A172 (cell line): ENCODE measurements at places on chromosomes 2 and 18.
A peak's percentile ranks its signal among the peaks of the same experiment; 100 is the strongest.

GRCh38 chr2:1256632-1257324, 156.5 kb upstream of the TPO start:
- no peak for DNase-seq

- DNase-seq: no peak
Observed at GRCh38 chr2:18380321-18380720, 180.1 kb downstream of the RDH14 start.

- no peak for DNase-seq
Observed at GRCh38 chr2:15940661-15941480, 521 bp downstream of the MYCN start.

DNA sequence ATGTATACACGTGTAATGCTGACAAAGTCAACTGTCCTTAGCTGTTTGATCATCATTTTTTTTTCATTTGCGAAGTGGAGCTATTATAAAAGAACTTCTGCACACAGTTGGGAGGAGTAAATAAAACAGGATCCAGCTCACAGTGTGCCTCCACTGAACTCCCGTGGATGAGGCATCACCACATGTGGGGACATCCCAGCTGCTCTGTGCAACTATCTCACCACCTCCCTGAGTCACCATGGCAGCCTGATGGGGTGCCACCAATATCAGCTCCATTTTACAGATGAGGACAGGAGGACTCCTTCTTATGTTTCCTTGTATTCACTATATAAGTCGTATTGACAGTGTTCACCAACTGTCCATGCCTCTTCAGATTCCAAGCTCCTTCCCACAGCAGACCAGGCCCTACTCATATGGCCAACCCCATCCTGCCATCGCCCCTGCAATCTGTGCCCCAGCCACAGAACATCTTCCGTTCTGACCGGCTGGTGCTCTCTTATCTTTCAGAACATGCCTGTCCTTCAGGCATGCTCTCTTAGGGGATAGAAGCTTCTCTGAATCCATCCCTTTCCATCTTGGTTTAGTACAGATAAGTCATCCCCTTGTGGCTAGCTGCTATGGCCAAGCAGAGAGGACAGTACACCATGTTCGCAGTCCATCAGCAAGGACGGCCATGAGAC, 288.1 kb downstream of the RNF144A start:
- DNase-seq: no peak

- no peak for DNase-seq
Observed at GRCh38 chr18:63273222-63273927, 46.2 kb downstream of the BCL2 start.

- no peak for DNase-seq
Observed at GRCh38 chr2:120450196-120450820, 104.4 kb downstream of the INHBB start.

DNA sequence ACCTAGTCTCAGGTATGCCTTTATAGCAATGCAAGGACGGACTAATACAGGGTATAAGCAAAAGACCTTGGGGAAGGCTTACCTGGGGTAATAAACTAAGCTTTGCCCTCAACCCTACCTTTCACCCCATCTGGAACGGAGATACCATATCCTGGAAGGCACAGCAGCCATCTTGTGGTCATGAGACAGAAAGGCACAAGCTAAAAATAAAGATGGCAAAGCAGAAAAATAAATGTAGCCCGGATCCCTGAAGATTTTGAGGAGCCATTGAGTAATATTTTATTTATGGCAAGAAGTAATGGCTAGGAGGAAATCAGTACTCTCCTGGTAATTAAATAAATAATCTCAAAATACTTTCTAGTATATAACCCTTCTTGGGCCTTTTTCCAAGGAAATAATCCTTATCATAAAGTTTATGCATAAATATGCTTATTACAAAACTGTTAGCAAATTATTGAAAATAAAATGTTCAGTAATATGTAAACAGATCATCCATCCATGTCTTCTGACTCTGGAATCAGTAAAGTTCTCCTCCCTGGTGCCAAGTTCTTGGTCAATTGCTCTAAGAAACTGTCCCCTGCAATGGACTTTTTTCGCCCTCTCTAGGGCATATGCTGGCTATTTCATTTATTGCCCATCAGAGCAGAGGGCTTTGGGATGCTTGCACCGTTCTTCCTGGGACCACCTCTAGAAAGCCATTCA, 198.7 kb downstream of the SPP2 start:
- DNase-seq: peak; percentile 35

DNA sequence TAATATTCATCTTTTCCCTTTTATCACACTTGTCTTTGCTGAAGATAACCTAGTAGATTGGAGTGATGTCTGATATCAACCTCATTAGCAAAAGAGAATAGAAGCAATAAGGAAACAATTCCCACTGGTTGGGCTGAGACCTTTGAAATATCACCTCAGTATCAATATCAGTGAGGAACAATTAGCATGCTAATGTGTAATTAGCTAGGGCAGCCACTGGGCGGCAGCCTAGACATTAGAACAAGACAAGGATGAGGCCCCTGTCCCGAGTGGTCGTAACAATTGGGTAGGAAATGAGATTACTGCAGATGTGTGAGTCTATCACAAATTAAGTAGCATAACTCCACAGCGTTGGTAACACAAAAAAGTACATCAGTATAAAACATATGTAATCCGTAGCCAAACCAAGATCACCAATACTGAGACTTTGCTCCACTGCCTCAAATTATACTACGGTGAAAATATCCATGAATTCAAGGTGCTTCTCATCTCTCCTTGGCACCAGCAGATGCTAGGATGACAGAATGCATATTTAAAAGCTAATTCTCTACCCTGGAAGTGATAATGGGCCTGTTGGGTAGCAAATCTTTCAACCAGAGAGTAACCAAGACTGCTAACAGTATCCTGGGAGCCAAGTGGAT, 99.1 kb downstream of the ALPK2 start:
- DNase-seq: peak; percentile 44

DNA sequence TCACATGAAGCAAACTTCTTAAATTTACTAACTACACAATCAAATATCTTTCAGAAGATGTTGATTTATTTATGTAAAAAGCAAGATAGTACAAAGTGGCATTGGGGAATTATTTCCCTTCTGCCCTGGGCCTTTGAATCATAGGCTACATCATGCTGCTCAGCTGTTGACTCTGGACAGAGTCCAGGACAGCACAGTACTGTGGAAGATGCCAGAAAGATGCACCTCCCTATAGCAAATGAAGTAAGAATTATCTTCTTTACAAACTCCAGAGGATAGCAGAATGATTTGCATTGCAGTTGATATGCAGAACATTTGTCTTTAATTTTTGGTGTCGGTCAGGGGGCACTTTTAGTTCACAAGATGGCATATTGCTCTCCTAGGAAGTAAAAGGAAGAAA, 1354.5 kb upstream of the ZEB2 start:
- peak; percentile 55 for DNase-seq

GRCh38 chr18:48693625-48694262, 154.9 kb downstream of the CTIF start:
- peak; percentile 11 for DNase-seq

- no peak for DNase-seq
Observed at GRCh38 chr2:128791120-128791984, 472.7 kb upstream of the HS6ST1 start.

GRCh38 chr2:121076498-121076820, 208.5 kb downstream of the TFCP2L1 start:
- no peak for DNase-seq

DNA sequence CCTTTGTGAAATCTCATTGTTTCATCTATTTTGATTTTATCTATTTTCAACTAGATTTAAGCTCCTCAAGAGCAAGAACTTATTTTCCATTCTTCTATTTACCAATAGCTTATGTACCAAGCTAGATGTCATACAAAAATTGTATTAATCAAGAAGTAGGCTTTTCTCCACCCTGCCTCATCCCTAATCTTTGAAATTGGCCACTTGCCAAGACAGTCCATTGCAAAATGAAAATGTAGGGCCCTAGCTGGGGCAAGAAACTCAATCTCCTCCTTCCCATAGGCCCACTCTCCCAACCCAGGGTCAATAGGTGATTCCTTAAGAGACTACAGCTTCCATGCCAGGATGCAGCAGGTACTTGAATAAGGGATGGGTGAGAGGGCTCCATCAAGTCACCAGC, 39.3 kb upstream of the STPG4 start:
- no peak for DNase-seq

GRCh38 chr2:134600208-134600607, 118.6 kb downstream of the TMEM163 start:
- no peak for DNase-seq

- no peak for DNase-seq
Observed at GRCh38 chr2:177084607-177085006, 128.0 kb upstream of the HNRNPA3 start.

DNA sequence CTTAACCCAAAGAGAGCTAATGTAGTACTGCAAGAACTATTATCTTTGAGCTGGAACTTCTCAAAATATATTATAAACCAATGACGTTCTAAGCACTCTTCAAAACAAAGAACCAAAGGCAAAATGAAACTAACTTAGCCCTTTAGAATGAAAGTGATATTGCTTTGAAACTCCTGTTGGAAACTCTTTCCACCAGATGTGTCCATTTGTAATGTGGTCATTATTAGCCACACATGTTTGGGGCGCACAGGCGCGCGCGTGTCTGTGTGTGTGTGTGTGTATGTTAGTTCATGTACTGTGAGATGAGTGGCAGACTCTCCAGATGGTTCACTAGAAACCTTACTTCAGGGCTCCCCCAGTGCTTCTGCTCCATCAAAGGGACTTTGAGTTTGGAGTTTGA, 323.4 kb downstream of the BCL11A start:
- no peak for DNase-seq

- no peak for DNase-seq
Observed at GRCh38 chr2:36859366-36859792, 107.0 kb downstream of the STRN start.

- no peak for DNase-seq
Observed at GRCh38 chr2:905091-905832, 45.4 kb upstream of the SNTG2 start.

GRCh38 chr2:98698896-98699295, 32.0 kb downstream of the MGAT4A start:
- DNase-seq: no peak

- DNase-seq: no peak
Observed at GRCh38 chr2:233838251-233838650, 16.1 kb downstream of the HJURP start.

- no peak for DNase-seq
Observed at GRCh38 chr2:9327873-9328352, 95.4 kb downstream of the ITGB1BP1 start.

DNA sequence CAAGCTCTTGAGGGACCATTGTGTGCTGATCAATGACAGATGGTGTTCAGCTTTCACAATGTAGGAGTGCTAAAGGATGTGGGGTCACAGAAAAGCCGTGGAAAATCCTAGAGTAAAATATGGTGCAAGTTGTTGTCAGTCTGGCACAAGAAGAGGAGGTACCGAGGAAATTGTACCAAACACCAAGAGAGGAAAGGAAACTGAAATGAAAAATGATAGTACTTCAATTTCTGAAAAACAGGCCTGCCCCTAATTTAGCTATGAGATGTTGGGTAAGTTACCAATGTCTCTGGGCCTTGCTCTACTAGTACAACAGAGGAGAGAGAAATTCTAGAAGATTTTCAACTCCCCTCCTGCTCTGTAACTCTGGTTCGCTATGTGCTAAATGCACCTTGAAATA, 78.8 kb upstream of the PELI1 start:
- DNase-seq: no peak

DNA sequence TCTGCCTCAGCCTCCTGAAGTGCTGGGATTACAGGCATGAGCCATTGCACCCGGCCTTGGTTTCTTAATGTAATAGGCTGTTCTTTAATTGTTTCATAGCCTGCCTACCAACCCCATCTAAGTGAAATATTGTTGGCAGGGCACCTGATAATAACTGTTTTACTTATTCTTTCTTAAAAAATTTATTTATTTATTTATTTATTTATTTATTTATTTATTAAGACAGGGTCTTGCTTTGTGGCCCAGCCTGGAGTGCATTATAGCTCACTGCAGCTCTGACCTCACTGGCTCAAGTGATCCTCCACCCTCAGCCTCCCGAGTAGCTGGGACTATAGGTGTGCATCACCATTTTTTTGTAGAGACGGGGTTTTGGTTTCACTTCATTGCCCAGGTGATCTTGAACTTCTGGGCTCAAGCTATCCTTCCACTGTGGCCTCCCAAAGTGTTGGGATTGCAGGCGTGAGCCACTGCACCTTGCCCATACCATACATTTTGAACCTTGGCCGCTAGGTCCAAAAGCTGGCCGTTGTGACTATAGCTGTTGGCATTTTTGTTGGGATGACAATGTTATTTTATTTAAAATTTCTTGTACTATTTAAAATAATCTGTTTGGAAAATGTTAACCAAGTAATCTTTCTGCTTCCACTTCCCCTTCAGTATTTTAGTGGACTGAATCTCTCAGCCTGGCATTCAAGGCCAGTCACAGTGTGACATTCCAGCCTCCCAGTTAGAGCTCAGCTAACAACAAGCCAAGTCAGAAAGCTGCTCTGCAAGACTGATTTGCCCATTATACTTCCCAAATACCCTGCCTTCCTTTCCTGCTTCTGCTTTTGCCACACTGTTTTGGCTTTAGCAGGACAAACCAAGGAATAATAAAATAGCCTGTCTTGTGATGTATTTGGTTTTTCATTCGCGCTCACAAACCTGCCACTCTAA, 52.4 kb downstream of the BABAM2 start:
- DNase-seq: no peak

DNA sequence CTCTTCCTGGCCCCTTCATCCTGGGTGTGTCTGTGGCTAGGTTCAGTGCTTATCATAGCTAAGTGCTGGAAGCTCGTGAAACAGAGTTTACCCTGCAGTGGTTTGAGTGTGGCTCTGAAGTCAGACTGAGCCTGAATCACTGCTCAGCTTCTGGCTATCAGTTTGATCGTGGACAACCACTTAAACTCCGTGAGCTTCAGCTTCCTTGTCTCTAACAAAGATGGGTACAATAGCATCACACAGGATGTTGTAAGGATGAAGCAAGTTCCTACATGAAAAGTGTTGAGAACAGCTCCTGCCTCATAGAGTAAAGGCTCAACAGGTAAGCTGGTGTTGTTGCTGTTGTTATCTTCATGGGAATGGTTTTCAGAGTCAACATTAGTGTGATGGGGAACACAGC, 210.3 kb downstream of the CLIP4 start:
- DNase-seq: no peak

GRCh38 chr2:158006961-158007719, 94.5 kb upstream of the UPP2 start:
- DNase-seq: no peak

DNA sequence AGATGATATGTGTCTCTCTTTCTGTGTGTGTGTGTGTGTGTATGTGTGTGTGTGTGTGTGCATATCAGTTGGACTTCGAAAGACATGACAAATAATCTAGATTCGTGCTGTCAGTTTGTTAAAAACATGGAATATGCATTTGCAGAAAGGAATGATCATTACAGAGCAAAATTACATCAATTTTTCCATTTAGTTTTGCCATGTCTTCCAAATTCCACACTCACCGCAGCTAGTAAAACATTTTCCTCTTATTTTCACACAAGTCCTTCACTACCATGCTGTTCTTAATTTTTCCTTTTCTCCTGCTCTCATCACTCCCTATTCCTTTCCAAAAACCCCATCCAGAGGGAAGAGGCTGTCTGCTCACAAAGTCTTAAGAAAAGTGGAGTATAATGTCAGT, 1191.4 kb upstream of the SLC39A10 start:
- DNase-seq: no peak

- DNase-seq: no peak
Observed at GRCh38 chr2:99607861-99608491, 118.2 kb upstream of the REV1 start.

GRCh38 chr2:96952976-96953610, 33.3 kb downstream of the FAM178B start:
- DNase-seq: no peak

GRCh38 chr18:58808349-58808748, 56.3 kb upstream of the ZNF532 start:
- DNase-seq: no peak
